ENCODE measurements at places on chromosomes 2 and 18.

DNA sequence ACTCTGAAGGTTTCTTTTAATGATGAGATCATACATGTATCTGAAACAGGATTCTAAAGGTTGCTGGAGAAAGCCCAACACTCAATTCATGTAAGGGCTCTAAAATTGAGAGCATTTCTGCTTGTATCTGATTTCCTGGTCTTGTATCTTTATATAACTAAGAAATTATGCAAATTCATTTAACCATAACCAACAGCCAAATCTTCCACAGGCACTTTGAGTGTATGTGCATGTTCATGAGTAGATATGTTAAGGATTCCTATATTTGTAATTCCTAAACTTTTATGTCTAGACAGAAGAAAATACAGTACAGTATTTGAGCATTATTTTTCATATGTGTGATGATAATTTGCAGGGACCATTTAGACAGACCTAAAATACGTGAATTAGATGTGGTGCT lies 20.4 kb upstream of the PELI1 start:
- no peak for DNase-seq

DNA sequence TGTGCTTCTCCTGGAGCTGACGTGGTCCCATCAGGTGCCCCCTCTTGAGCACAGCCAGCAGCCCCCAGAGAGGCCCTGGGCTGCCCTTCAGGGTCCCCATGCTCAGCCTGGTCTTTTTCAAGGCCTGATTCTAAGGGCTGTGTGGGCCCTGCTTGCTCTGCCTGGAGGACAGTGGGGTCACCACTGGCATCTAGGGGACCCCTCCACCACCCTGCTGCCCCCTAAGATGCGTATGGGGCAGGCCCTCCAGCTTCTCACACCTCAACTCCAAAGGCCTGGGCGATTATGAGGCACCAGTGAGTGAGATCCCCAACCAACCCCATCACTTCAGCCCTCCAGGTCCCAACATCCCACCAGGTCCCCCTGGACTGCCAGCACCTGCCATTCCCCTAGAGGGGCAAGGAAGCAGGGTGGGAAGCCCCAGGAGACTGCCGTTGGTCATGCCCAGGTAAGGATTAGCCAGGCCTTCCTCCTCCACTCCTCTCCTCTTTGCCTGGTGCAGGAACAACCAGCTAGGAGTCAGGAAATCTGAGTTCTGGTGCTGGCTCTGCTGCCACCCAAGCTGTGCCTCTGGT lies 114.4 kb downstream of the SMAD7 start:
- DNase-seq: no peak

GRCh38 chr2:173854840-173855239 lies 110.3 kb downstream of the SP3 start:
- DNase-seq: no peak

DNA sequence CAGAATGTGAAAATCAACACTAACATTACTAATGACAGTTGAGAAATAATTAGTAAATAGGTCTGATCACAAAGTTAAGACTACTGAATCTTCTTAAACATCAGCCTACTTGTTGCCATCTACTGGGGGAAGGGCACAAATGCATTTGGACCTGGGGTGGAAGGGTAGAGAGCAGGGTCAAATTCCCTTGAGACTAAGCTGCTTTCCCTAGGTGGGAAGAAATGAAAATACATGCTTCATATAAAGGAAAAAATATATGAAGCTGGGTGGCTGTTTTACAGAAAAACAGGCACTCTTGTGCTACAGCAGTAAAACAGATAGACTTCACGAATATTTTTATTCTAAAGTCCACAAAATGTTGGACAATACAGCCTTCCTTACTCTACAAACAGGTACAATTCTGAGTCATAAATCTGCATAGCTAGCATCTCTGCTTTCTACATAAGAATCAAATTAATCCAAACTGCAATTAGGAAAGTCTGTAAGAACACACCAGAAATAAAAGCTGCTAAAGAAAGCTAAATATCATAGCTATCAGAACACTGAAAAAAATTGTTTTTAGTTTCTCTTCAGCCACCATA lies 10.9 kb downstream of the TRIP12 start:
- DNase-seq: no peak

Measured in esophagus squamous epithelium (tissue), 5 donors.